HFFc6 (cell line): ENCODE measurements at places on chromosomes 13 and 19.

- no peak for DNase-seq
- H3K36me3 ChIP-seq = peaks cover 46% of the 10 kb centered on the region
- peaks cover 41% of the 10 kb centered on the region for H3K4me1 ChIP-seq
- peak overlapping the region; percentile 83 for H3K27ac ChIP-seq
- H3K4me3 ChIP-seq = peak overlapping the region; percentile 71; the same call in 1 of the 2 replicates
- no peaks in the 10 kb centered on the region; the same call in 1 of the 2 replicates for H3K27me3 ChIP-seq
Measured at GRCh38 chr19:11190501-11190900, 6.8 kb downstream of the KANK2 start.

- no peaks in the 10 kb centered on the region for H3K36me3 ChIP-seq
- no peaks in the 10 kb centered on the region for H3K27me3 ChIP-seq
- H3K4me3 ChIP-seq = no peak overlapping the region
- DNase-seq = no peak
Measured at GRCh38 chr19:11387162-11388034, 3.3 kb upstream of the EPOR start.

DNA sequence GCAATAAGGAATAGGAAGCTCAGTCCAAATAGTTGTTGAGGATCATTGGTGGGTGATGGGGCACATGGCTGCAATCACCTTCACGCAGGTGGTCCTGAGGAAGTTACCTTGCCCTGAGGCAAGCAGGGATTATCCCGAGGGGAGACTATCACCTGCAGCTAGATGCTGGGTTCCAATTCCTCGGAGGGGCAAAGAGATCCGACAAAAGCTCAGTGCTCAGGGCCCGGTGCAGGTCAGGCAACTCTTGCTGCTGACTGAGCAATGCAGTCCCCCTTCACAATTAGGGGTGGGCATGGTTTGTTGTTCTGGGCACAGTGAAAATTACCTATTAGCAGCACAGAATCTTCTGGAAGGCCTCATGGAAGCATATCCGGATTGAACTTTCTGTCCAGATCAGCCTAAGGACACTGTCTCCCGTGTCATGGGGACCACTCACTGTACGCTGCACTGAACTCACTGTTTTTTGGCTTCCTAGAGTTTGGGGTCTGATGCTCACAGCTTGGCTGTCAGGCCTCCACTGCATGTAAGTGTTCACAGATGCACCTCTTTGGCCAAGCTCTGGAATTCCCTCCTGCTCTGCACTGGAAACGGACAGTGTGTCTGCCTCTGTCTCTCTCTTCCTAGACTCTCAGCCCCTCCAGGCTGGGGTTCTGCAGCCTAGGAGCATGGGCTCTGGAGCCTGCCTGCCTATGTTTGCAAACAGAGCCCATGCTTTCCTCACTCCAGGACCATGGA is 372.7 kb downstream of the ZNF536 start:
- H3K36me3 ChIP-seq = no peaks in the 10 kb centered on the region
- no peaks in the 10 kb centered on the region for H3K4me1 ChIP-seq
- H3K27me3 ChIP-seq = peaks cover 1% of the 10 kb centered on the region; the same call in 1 of the 2 replicates
- H3K4me3 ChIP-seq = no peak overlapping the region
- no peak for DNase-seq

- peaks cover 19% of the 10 kb centered on the region for H3K4me1 ChIP-seq
- H3K27ac ChIP-seq = peak overlapping the region; percentile 11; the same call in 1 of the 2 replicates
- H3K36me3 ChIP-seq = peaks cover 4% of the 10 kb centered on the region
Measured at GRCh38 chr13:114081761-114082681, 50.4 kb downstream of the RASA3 start.

GRCh38 chr13:103140001-103140671 is 73.9 kb upstream of the SLC10A2 start:
- H3K4me1 ChIP-seq = no peaks in the 10 kb centered on the region
- H3K27me3 ChIP-seq = no peaks in the 10 kb centered on the region
- DNase-seq = no peak
- H3K4me3 ChIP-seq = no peak overlapping the region

DNA sequence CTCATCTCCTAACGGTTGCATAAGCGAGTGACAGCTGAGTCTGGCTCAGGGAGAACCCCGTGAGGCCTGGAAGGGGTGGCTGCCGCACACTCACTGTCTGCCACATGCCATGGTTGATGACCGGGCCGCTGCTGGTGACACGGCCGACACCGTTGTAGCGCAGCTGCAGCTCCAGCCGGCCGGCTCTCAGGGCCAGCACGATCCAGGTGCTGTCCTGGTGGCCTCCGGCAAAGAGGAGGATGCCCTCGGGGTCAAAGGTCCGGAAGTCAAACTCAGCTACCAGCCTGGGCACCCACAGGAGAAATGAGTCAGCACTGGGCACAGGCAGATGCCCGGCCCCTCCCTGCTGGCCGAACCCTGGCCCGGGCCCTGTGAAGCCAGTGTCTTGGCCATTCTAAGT is 31.7 kb downstream of the GAS6 start:
- H3K27me3 ChIP-seq = peaks cover 12% of the 10 kb centered on the region
- no peak for DNase-seq
- H3K4me3 ChIP-seq = no peak overlapping the region
- peaks cover 11% of the 10 kb centered on the region for H3K4me1 ChIP-seq

DNA sequence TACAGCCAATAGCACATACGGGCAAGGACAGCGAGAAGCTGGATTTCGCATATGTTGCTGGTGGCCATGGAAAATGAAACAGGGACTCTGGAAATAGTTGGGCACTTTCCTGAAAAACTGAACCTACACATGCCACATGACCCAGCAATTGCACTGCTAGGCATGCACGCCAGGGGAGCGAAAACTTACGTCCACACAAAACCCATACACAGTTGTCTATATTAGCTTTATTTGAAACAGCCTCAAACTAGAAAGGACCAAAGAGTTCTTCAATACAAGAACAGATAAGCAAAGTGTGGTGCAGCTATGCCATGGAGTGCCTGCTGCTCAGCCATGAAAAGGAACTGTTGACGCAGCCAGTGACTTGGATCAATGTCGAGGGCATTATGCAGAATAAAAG is 7.3 kb upstream of the SPACA7 start:
- no peak for DNase-seq
- H3K36me3 ChIP-seq = peaks cover 9% of the 10 kb centered on the region; the same call in 1 of the 2 replicates
- peaks cover 2% of the 10 kb centered on the region; the same call in 1 of the 2 replicates for H3K27me3 ChIP-seq
- no peaks in the 10 kb centered on the region for H3K4me1 ChIP-seq

DNA sequence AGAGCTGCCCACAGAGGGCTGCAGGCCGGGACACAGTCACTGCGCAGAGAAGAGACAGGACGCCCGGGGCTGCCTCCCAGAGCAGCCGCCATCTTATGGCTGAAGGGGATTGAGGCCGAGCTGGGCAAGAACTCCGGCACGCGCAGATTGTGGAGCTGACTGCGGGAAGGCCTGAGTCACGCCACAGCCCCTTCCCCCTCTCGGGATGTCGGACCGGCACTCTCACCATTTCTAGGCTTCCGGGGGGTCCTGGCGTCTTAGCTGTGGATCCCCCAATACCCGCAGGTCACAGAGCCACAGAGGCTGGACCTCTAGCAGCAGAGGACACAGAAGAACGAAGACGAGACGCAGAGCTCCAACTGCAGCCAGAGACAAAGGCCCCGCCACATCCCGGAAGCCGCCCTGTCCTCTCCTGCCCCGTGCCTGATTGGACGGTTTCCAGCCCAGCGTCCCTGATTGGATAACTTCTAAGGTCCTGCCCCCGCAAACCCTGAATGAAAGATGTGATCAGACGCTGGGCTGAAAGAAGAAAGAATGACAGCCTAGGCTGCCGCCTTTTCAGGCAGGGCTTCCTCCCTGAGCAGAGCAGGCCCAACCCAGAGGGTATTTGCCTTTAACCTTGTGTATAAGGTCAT is at the start of gene ZNF43:
Gene ZNF43, minus strand, starts transcription at position 373 of the 635 bp plus-strand sequence. Its CDS starts 144 bp downstream, at position 229.
- H3K4me3 ChIP-seq = peak within 1 kb of the TSS; percentile 94
- peaks cover 51% of the 10 kb centered on the region for H3K36me3 ChIP-seq
- peak; percentile 85 for DNase-seq
- H3K27me3 ChIP-seq = peaks cover 4% of the 10 kb centered on the region; the same call in 1 of the 2 replicates
- peaks cover 2% of the 10 kb centered on the region; the same call in 1 of the 2 replicates for H3K4me1 ChIP-seq
- peak within 1 kb of the TSS; percentile 97 for H3K27ac ChIP-seq

GRCh38 chr13:45779901-45780300 is 71.7 kb downstream of the SIAH3 start:
- no peak overlapping the region for H3K27ac ChIP-seq
- no peaks in the 10 kb centered on the region for H3K36me3 ChIP-seq
- H3K4me1 ChIP-seq = no peaks in the 10 kb centered on the region
- no peak overlapping the region for H3K4me3 ChIP-seq

GRCh38 chr13:38850868-38851626 is 139.6 kb downstream of the STOML3 start:
- H3K27me3 ChIP-seq = no peaks in the 10 kb centered on the region
- H3K36me3 ChIP-seq = no peaks in the 10 kb centered on the region
- no peak for DNase-seq
- no peak overlapping the region for H3K27ac ChIP-seq

DNA sequence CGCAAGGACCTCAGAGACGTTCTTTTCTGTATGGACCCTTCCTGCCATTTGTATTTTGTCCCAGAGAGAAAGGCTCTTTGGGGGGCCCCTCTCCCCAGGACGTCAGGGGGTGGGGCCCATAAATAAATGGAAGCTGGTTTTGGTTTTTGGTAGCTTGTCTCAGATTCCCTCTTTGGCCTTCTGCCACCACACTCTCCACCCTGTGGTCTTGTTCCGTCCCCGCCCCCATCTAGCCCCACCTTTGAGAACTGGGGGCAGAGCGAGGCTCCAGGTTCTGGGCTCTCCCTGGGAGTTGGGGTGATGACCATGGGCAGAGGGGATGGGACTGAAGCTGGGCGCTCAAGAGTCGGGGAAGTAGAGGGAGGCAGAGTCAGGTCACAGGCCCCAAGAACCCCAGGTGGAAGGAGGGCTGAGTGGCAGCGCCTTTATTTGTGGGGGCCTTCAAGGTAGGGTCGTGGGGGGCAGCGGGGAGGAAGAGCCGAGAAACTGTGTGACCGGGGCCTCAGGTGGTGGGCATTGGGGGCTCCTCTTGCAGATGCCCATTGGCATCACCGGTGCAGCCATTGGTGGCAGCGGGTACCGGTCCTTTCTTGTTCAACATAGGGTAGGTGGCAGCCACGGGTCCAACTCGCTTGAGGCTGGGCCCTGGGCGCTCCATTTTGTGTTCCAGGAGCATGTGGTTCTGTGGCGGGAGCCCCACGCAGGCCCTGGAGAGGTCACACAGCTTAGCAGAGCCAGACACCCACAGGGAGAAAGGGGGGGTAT is 3.3 kb downstream of the ISYNA1 start:
- peaks cover 16% of the 10 kb centered on the region for H3K4me1 ChIP-seq
- H3K4me3 ChIP-seq = peak overlapping the region; percentile 57
- H3K36me3 ChIP-seq = peaks cover 14% of the 10 kb centered on the region
- H3K27ac ChIP-seq = no peak overlapping the region
- DNase-seq = no peak

GRCh38 chr13:100890645-100891044 is 216.1 kb upstream of the TMTC4 start:
- H3K27me3 ChIP-seq = no peaks in the 10 kb centered on the region; the same call in 1 of the 2 replicates
- peaks cover 18% of the 10 kb centered on the region for H3K4me1 ChIP-seq
- no peak overlapping the region for H3K27ac ChIP-seq
- H3K4me3 ChIP-seq = no peak overlapping the region

GRCh38 chr13:51601601-51602565 is 17.6 kb downstream of the WDFY2 start:
- H3K4me1 ChIP-seq = peaks cover 52% of the 10 kb centered on the region
- H3K4me3 ChIP-seq = no peak overlapping the region
- H3K36me3 ChIP-seq = peaks cover 28% of the 10 kb centered on the region
- no peaks in the 10 kb centered on the region for H3K27me3 ChIP-seq
- no peak overlapping the region for H3K27ac ChIP-seq

GRCh38 chr13:68908879-68909278 is 1198.7 kb upstream of the ATXN8OS start:
- H3K4me1 ChIP-seq = no peaks in the 10 kb centered on the region
- no peak overlapping the region for H3K27ac ChIP-seq
- no peak for DNase-seq
- H3K27me3 ChIP-seq = no peaks in the 10 kb centered on the region
- no peak overlapping the region for H3K4me3 ChIP-seq
- H3K36me3 ChIP-seq = peaks cover 4% of the 10 kb centered on the region; the same call in 1 of the 2 replicates

- peak overlapping the region; percentile 85 for H3K4me3 ChIP-seq
- no peak for DNase-seq
- peaks cover 7% of the 10 kb centered on the region for H3K27me3 ChIP-seq
- H3K4me1 ChIP-seq = peaks cover 6% of the 10 kb centered on the region
- no peaks in the 10 kb centered on the region; the same call in 1 of the 2 replicates for H3K36me3 ChIP-seq
Measured at GRCh38 chr13:77698201-77699058, 943 bp downstream of the SLAIN1 start.

- no peaks in the 10 kb centered on the region for H3K36me3 ChIP-seq
- peak; percentile 40 for DNase-seq
- peak overlapping the region; percentile 99 for H3K27ac ChIP-seq
Measured at GRCh38 chr19:14118165-14119051, 846 bp upstream of the PRKACA start.

GRCh38 chr19:3633559-3633988 is 7.0 kb upstream of the CACTIN start:
- H3K36me3 ChIP-seq = no peaks in the 10 kb centered on the region
- no peak overlapping the region for H3K27ac ChIP-seq
- H3K4me1 ChIP-seq = no peaks in the 10 kb centered on the region
- H3K4me3 ChIP-seq = no peak overlapping the region; the same call in 1 of the 2 replicates

GRCh38 chr19:42442833-42443232 is at the start of gene CXCL17:
Gene CXCL17 (minus strand): TSS chr19:42442946. CDS start chr19:42442832, 114 bp downstream.
- no peak within 1 kb of the TSS for H3K27ac ChIP-seq
- H3K27me3 ChIP-seq = peaks cover 24% of the 10 kb centered on the region
- no peak within 1 kb of the TSS for H3K4me3 ChIP-seq

DNA sequence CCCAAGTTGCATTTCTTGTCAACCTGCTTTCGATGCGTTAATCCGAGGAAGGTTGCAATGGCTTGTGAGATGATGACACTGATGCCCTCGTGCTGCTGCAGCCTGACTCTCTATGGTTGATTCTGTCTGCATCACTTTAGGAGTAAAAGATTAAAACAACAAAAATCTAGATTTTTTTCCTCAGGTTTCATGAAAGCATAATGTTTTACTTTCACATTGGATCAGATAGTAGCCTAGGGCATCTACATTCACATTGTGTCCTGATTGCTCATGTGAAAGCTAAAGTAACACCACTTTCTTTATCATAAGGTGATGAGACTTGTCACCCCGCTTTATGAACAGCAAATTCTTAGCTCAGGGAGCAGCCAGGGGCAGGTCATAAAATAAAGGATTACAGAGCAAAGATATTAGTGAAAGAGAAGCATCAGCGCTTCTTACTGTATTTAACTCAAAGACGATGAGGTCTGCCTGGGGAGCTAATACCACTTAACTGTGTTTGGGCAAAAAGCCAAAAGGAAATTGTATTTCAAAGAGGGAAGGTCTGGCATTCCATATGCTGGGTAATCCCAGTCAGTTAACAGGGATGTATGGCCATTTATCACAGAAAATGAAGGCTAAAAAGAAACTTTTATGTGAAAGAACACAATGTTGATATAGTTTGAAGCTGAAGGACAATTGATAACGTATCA is 270.5 kb downstream of the GPC6 start:
- no peak overlapping the region for H3K4me3 ChIP-seq
- no peak overlapping the region for H3K27ac ChIP-seq
- no peaks in the 10 kb centered on the region for H3K4me1 ChIP-seq
- DNase-seq = no peak
- H3K36me3 ChIP-seq = no peaks in the 10 kb centered on the region

- peak; percentile 7 for DNase-seq
- peaks cover 55% of the 10 kb centered on the region for H3K4me1 ChIP-seq
- no peak overlapping the region for H3K4me3 ChIP-seq
- H3K36me3 ChIP-seq = peaks cover 12% of the 10 kb centered on the region
- H3K27ac ChIP-seq = peak overlapping the region; percentile 57; the same call in 1 of the 2 replicates
Measured at GRCh38 chr13:33312150-33312860, 26.8 kb upstream of the STARD13 start.

- H3K27me3 ChIP-seq = peaks cover 46% of the 10 kb centered on the region
- H3K27ac ChIP-seq = no peak overlapping the region
Measured at GRCh38 chr13:98751861-98752466, 508 bp downstream of the SLC15A1 start.
